ENCODE measurements at places on chromosomes 7 and 10. TPM values are rescaled to one million over a fixed set of nuclear protein-coding genes. Genes with fewer than 3 reads are reported as not detected.

GUSB gene
- 27.1 TPM for total RNA-seq

CFAP46 gene
- total RNA-seq, result not detected

DCLRE1C gene
- total RNA-seq, result 17.5 TPM

NKX1-2 gene
- total RNA-seq, result 1.2 TPM

SLC39A12 gene
- not detected for total RNA-seq

GBX1 gene
- total RNA-seq, result not detected

MAT1A gene
- total RNA-seq, result 3.3 TPM

SLC29A3 gene
- 1.7 TPM for total RNA-seq

VSTM2A gene
- not detected for total RNA-seq

CCDC3 gene
- total RNA-seq, result 31.3 TPM

NPFFR1 gene
- 0.08 TPM for total RNA-seq

PRLHR gene
- total RNA-seq, result not detected

Measured in suprapubic skin (tissue), 4 donors.